IPS-NIHi11 (cell line): ENCODE measurements at places on chromosomes 16 and 17.

DNA sequence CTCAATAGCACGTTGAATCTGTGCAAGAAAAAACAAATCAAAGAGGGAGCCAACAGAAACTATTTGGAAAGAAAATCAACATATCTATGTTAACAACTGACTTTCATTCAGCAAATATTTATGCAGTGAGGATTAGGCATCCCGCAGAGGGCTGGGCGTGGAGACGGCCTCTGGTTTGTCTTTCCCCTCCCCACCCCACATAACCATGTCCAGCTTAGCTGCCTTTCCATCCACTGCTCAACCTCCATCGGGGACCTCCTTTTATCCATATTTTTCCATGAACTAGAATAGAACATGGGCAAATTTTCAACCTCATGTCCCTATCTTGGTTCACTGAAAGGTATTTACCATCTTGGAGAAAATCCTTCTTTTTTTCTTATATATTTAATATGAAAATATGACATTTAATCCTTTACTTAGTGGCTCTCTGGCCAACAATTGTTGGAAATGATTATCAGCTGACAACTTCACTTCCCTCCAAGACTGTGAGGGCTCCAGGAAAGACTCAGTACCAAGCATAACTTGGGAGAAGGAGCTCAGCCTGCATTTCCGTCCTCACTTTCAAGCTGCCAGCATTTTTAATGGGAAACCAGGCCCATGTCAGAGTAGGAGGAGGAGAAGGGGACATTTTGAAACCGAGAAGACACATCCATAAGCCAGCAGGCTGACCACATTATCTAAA lies 462.6 kb upstream of the MAF start:
- DNase-seq = no peak

DNA sequence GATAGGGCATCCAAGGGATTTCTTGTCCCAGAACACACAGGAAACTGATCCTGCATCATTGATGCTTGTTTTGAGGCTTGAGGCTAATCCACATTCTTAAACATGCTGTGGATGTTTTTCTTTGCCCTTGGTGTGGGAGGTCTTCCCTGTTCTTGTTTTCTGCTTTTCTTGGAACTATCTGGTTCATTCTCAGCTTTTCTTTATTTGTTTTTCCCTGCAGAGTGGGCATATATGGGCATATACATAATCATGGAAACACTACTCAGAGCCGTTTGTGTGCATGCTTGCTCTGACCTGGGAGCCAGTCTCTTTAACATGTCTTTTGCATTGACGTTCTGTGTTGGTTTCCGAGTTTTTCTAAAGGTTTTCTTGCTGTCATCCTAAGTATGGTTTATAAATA lies 300.0 kb downstream of the SNX29 start:
- no peak for DNase-seq

- DNase-seq = no peak
These were observed 13.7 kb downstream of the ADAM11 start for GRCh38 chr17:44772308-44773045.

GRCh38 chr16:10579965-10580882 lies at the start of gene EMP2:
Gene EMP2 (minus strand): TSS chr16:10580598. CDS start chr16:10547617, 32,981 bp downstream.
- DNase-seq = peak; percentile 95

DNA sequence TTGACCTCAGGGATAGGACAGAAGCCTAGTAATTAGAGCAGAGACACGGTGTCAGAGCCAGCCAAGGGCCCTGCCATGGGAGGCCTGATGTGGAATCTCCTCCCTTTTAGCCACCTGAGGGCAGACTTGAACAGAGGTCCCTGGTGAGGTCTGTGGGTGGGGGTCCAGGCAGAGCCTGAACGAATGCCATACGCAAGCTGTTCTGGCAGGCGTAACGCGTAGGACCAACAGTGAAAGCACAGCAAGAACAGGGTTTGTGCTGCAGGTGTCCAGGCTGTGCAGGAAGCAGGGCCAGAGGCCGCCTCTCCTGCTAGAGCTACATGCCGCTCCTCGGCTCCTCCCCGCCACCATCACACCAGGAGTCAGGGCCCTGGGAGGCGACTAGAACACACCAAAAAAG lies 81.9 kb upstream of the TBX2 start:
- DNase-seq = no peak

GRCh38 chr16:29975134-29975538 lies 1.5 kb downstream of the TAOK2 start:
- DNase-seq = no peak

DNA sequence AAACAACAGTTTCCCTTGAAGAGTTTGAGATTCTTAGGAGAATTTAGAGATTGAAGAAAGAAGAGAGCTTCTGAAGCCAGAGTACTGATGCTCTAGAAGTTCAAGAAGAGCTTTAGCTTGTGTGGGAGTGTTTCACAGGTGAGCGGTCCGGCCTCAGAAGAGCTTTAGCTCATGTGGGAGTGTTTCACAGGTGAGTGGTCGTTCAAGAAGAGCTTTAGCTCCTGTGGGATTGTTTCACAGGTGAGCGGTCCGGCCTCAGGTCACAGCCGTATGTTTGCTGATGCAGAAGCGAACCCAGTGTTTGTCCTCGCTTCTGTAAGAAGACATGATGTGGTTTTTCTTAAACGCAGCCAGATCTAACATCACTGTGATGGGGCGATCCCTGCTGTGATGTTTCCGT lies 76.4 kb downstream of the SEC14L1 start:
- no peak for DNase-seq

- no peak for DNase-seq
These were observed 14.5 kb downstream of the MRM3 start for GRCh38 chr17:796609-797008.
